ENCODE measurements at places on chromosomes 2 and 18.

DNA sequence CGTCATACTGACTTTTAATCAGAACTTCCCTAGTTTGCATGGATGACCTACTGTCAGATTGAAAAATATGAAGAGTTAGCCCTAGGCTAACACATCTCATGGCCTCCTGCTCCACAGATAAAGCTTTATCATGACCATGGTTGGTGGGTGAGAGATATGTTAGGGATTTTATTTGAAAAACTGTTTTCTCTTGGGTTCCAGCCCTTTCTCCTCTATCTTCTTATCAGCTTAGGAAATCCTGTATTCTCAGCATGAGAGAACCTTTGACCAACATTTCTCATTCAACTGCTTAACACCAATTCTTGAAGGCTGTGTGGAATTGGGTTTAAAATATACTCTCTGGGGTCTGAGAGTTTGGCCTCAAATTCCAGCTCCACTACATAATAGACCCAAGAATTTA lies 1407.0 kb upstream of the CELF4 start:
- DNase-seq, result no peak

GRCh38 chr18:48638451-48638850 lies 99.6 kb downstream of the CTIF start:
- no peak for DNase-seq

DNA sequence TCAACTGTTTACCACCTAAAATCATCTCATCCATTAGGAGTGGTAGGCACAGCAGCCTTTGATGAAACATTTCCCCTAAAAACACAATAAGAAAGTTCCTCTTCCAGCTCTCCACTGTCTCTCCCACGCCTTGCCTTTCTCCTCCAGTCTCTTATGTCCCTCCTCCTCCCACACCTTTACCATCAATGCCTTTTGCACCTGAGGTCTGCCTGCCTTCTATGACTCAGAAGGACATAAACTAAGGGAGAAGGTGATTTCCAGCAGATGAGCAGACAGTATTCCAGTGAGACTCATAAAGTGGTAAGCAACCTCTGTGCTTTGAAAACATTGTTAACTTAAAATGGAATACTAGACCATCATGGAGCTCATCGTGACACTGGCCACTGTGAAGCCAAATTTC lies 34.2 kb upstream of the NDUFV2 start:
- no peak for DNase-seq

DNA sequence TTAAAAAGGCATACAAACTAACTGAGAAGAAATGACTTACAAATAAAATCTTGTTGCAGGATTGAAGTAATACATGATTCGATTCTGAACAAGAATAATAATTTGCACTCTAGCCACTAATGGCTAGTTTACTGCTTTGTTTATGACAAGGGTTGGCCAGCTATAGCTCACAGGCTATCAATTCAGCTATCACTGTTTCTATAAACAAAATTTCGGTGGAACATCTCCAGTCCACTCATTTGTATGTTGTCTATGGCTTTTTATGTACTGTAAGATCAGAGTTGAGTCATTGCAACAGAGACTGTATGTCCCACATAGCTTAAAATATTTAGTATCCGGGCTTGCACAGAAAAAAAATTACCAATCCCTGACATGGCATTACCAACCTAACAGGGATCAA lies 543.7 kb upstream of the CNTNAP5 start:
- no peak for DNase-seq

- DNase-seq, result no peak
Measured at GRCh38 chr2:237859082-237859433, 365 bp upstream of the RAMP1 start.

DNA sequence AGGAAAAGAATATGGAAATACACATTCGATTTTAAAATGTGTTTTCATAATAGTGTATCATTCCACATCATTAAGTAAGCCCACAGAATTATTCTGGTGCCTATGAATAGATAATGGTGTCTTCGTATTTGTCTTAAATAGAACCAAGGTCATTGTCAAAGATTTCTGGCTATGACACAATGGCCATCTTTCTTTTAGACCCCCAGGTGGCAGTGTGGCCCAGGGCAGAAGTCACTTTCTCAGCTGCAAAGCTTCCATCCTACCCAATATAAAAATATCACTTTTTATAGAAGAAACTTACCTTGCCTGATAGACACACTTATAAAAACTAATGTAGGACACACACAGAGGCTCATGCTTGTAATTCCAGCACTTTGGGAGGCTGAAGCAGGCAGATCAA lies 57.5 kb downstream of the ZRANB3 start:
- DNase-seq, result no peak

GRCh38 chr2:66013456-66013855 lies 421.5 kb upstream of the MEIS1 start:
- no peak for DNase-seq

GRCh38 chr2:47217277-47217676 lies 62.2 kb upstream of the STPG4 start:
- no peak for DNase-seq

DNA sequence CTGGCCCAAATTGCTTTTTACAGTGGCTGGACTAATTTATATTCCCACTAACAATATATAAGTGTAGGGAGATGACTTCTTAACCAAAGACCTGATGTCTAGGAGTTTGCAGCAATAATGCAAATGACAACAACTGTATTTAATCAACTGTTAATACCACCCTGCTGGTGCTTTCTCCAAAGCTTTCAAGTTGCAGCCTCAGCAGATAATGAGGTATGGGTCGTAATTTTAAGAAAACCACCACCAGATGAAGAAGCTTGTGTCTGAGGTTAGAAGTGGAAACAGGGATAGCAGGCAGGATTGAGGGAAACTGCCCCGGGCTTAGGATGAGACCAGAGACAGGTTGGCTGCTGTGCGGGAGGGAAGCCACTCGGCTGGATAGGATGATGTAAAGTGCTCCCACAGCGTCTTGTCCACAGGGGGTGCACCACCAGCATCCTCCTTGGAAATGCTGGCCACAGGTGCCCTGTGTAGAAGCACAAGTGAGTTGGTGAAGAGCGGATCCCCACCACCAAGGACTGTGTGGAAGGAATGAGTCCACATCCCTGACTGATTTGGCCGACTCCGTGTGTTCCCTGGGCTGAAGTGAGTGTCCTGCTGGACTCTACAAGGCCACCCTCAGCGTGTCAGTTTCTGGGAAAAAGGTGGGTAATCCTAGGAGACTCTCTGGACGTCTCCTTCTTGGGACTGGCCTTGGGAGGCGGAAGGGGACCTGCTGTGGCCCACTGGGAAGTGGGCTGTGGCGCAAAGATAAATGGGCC lies 76.1 kb upstream of the SMAD2 start:
- no peak for DNase-seq

DNA sequence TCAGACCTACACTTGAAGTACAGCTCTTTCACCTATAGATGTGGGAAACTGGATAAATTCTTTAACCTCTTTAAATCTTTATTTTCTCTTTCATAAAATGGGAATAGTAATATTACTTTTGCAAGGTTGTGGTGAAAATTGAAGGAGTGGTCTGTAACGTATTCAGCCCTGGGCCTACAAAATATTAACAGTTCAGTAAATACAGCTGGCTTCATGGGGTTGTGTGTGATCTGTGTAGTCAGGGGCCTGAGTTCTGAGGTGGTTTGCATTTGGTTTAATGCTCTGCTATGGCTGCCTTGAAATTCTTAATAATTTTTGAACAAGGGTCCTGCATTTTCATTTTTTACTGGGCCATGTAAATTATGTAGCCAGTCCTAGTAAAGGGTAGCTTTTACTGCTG lies 16.8 kb upstream of the EML6 start:
- no peak for DNase-seq

- no peak for DNase-seq
Measured at GRCh38 chr2:223870840-223871611, 33.6 kb upstream of the AP1S3 start.

DNA sequence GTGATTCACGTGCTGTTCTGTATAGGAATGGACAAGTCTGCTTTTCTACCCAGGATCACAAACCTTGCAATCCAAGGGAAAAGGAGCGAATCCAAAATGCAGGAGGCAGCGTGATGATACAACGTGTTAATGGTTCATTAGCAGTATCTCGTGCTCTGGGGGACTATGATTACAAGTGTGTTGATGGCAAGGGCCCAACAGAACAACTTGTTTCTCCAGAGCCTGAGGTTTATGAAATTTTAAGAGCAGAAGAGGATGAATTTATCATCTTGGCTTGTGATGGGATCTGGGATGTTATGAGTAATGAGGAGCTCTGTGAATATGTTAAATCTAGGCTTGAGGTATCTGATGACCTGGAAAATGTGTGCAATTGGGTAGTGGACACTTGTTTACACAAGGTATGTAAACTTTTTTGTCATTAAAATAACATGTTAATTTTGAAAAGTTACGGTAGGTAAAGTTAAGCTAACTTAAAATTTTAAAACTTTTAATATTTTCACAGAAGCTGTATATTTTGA lies 33.0 kb downstream of the PPM1B start:
- DNase-seq, result no peak

DNA sequence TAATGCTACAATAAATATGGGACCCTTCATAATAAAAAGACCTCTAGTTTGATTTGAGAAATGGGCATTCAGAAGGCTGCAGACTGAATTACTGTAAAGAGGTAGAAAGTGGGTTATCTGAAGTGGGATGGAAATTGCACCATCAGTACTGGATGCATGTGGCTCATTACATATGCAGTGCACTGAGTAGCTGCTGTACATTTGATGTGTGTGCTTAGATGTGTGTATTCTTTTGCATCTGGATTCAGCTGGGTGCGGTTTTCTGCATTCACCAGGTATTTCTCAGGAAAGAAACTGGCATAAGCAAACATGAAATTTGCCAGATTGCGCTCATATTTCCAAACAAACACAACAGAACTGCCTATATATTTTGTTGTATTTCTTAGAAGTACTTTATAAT lies 38.2 kb downstream of the NDC80 start:
- DNase-seq, result no peak

- no peak for DNase-seq
Measured at GRCh38 chr18:52716973-52717372, 377.0 kb downstream of the DCC start.

DNA sequence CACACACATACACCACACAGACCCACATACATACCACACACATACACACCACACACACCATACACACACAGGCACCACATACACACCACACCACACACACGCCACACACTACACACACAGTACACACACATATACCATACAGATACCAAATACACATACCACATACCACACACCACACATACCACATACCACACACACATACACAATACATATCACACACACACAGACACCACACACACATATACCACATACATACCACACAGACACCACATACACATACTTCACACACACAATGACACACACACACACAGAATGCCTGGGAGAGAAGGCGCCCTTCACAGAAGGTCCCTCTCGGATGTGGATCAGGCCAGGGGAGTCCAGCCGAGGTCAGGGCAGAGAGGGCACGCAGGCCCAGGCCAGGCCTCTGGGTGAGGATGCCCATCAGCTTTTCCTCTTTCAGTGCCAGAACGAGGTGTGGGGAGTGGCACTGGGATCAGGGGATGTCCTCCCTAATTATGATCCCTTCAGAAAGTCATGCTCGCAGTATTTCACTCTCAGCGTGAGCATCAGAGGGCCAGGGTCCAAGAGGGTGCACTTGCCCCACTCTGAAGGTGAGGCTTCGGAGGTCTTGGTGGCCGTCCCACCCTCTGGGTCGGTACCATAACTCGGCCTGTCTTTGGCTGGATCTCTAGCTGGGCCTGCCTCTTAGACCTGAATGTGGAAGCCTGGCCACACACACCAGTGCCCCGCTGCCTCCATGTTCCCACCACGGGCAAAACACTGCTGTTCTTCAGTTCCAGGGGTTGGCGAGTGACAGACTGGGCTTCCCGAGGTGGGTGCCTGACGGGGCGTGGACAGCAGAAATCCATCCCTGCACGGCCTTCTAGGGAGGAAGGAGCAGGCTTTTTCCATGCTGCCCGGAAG lies 70.6 kb upstream of the ODC1 start:
- no peak for DNase-seq

DNA sequence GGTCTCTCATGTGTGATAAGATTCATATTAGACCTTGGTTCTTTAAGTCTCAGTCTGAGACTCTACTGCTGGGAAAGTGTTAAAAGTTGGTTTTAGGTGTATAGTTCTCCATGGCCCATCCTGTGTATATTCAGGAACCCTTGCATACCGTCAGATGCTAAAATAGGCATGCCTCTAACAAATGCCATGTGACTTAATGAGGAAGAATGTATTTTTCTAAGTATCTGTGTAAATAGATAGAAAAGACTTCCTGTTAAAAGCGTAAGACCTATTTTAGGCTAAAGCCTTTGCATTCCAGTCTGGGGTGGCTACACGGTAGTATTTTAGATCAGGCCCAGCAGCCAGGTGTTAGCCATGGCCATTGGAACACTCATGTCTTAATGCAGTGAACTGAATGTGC lies 73.3 kb downstream of the RHBDD1 start:
- no peak for DNase-seq

DNA sequence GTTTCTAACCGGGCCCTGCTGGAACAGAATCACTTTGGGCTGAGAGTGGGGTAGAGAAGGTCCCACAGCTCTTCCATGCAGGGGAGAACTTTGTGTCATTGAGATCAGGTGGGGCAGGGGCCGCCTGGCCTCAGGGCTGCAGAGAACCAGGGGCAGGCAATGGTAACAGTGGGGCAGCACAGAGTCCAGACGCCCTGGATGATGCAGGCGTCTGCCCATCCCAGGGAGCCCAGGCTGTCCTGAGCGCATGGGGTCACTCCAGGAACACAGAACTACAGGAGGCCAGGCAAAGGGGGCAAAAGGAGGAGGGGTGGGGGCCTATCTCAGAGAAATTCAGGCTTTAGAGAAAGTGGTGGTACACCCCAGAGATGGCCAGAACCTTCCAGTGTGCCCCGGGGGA lies 121.3 kb downstream of the NDUFA10 start:
- no peak for DNase-seq

GRCh38 chr2:11540148-11540995 lies 6.5 kb downstream of the GREB1 start:
- no peak for DNase-seq

DNA sequence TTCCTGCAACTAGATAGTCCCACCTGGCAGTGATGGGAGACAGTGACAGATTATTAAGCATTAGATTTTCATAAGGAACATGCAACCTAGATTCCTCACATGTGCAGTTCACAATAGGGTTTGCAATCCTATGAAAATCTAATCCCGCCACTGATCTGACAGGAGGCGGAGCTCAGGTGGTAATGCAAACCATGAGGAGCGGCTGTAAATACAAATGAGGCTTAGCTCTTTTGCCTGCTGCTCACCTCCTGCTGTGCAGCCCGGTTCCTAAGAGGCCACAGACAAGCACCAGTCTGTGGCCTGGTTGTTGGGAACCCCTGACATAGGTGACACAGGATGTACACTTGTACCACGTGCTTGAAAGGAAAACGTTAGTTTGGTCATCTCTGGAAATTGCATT lies 41.6 kb downstream of the CDH19 start:
- no peak for DNase-seq

DNA sequence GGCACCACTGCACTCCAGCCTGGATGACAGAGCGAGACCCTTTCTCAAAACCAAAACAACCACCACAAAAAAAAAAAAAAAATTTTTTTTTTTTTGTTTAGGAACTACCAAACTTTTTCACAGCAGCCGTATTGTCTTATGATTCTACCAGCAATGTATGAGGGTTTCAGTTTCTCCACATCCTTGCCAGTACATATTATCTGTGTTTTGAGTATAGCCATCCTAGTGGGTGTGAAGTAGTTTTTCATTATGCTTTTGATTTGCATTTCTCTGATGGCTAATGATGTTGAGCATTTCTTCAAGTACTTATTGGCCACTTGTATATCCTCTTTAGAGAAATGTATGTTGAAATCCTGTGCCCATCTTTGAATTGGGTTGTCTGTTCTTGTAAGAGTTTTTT lies 51.7 kb downstream of the COX7A2L start:
- no peak for DNase-seq
